ENCODE measurements at places on chromosomes 16 and 17.

DNA sequence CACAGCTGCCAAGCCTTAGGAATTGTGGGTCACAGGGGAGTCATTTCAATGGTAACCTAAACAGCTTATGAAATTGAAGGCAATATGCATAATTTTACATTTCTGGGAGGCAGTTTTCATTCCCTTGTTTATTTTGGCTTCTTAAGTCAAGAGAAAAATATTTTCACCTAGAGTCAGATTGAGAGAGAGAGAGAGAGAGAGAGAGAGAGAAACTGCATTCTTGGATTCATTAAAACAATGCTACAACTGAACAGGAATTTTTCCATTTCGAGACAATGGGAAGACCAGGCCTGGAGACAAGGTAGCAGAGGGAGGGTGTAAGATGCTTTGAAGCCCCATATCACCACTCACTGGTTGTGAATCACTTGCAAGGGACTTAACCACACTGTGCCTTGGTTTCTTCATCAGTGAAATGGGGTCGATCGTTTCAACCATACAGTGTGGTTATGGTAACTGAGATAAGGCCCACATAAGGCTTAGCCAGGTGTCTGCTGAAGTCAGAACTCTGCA, 224.7 kb upstream of the IRX3 start:
- DNase-seq = no peak

- no peak for DNase-seq
Observed at GRCh38 chr16:77721752-77722308, 484 bp upstream of the NUDT7 start.

- no peak for DNase-seq
Observed at GRCh38 chr17:50829332-50829731, 6.1 kb upstream of the WFIKKN2 start.

GRCh38 chr17:16521070-16521727, 29.2 kb upstream of the LRRC75A start:
- peak; percentile 77 for DNase-seq

DNA sequence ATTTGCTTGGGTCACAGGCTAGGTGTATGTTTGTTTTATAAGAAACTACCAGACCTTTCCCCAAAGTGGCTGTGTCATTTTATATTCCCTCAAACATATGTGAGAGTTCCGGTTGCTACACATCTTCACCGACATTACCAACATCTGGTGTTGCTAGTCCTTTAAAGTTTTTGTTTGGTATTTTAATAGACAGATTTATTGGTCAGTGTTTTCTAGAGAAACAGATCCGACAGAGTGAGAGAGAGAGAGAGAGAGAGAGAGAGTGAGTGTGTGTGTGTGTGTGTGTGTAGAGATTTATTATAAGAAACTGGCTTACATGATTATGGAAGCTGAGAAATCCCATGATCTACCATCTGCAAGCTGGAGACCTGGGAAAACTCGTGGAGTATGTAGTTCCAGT, 31.0 kb downstream of the LDHD start:
- no peak for DNase-seq

DNA sequence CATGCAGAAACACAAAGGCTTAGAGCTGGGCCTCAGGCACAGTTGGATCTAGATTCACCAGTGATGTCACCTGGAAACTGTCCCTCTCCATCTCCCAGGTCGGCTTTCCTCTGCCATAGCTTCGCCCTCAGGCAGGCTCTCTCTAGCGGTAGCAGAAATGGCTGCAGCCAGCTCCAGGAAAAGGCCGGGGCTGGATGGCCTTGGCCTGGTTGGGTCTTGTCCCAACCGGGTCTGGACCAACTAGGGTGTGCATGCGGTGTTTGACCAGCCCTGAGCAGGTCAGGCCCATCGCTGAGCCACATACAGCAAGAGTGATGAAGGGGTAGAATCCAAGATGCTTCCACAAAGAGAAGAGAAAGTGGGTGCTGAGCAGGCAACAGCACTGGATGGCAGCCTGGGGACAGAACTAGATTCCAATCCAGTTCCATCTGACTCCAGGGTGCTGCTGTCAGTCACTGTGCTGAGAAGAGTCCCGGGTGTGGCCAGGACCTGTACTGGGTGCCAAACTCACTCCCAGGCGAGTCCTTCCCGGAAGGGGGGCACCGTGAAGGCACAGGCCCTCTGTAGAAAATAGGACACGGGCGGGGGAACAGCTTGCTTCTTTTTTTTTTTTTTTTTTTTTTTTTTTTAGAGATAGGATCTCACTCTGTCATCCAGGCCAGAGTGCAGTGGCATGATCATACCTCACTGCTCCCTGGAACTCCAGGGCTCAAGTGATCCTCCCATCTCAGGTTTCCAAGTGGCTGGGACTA, 51.8 kb downstream of the SOCS3 start:
- DNase-seq = no peak

DNA sequence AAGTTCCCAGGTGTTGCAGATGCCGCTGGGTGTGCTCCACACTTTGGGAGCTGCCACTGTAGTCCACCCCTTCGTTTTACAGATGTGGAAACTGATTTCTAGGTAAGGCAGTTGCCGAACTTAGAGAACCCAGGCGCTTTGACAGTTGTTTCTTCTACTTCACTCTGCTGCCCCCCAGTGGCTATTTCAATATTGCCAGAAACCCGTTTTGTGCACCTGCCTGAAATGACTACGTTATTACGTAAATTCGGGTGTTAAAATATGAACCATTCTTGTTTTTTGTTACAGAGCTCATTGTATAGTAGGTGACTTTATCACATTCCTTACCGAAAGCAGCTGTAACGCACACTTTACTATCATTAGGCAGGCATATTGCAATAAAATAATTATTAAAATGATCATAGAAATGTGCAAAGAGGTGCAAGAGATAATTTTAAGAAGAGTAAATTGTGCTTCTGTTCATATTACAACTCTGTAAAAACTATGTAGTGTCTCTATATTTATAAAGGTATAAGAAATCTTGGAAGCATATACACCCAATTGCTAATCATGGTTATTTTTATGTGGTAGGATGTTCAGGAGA, 44.9 kb downstream of the OTOA start:
- DNase-seq = peak; percentile 63

GRCh38 chr16:57619606-57620334, 8.7 kb upstream of the ADGRG1 start:
- DNase-seq = peak; percentile 77

Measured in NCI-H1105 (cell line).